ENCODE measurements at places on chromosomes 7 and 10.

DNA sequence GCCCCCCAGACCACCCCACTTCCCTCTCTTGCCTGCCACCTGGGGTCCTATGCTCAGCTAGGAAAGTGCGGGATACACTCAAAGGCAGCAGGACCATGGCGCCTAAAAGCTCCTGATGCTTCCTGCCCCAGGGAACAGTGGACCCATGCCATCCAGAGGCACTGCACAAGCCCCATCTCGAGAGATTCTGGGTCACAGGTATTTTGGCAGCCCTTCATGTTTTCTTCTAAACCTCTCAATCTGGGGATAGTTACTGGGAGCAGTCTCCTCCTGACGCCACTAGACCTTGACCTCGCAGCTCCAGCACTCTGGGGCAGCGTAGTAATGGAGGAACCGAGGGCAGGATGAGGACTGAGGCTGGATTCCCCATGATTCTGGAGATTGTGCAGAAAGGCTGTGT, 107.1 kb downstream of the GRK5 start:
- no peak for DNase-seq

DNA sequence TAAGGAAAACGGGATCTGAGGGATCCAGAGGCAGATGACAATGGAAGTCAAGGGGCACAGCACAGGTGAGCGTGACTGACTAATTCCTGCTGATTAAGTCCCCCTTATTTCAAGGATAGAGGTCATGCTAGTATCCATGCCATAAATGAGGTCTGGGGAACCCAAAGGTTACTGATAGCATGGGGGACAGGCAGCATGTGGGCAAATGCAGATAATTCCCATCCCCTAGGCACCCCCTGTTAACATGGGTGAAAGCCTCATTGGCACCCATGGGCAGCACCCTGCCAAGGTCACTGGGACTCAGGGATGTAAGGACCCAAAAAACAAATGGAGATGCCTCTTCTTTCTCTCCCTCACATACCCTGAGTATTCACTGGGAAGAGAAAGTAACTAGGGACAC, 139.7 kb downstream of the WDR11 start:
- DNase-seq: no peak

GRCh38 chr7:132904209-132904608, 177.7 kb downstream of the CHCHD3 start:
- no peak for DNase-seq

DNA sequence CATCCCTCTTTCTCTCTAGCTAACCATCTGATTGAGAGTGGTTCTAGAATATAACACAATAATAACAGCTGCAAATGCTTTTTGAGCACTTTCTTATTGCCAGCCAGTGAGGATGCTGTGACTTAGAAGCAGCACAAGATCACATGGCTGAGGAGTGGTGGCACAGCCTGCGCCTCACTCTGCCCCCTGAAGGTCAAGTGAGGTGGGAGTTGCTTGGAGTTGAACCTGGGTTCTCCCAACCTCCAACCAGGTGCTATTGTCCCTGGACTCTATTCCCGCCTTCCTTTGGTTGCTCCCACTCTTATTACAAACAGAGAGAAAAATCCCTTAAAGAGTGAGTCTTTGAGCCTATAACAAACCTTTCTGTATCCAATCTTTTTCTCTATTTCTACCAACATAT, 280.3 kb upstream of the PODXL start:
- DNase-seq: no peak

DNA sequence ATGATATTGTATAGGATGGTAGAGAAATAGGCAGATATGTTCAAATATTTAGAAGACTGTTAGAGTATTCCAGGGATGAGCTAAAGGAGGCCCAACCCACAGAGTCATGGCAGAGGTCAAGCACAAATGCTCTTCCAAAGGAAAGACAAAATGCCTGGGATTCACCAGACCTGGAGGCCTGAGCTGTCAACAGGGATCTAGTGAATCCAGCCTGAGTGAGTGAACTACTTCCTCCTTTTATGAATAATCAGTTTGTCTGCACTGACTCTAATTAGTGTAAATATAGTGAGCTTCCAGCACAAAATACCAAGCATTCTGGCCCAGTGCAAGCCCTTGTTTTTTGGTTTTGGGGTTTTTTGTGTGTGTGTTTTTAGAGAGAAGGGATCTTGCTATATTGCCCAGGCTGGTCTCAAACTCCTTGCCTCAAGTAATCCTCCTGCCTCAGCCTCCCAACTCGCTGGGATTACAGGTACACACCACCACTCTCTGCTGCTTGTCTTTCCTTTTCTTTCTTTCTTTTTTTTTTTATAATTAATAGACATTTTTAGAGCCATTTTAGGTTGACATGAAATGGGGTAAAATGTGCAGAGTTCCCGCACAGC, 244.4 kb downstream of the SKIDA1 start:
- DNase-seq: no peak

- no peak for DNase-seq
These were observed 106.2 kb downstream of the PLXDC2 start for GRCh38 chr10:19922236-19922963.

- DNase-seq: peak; percentile 93
These were observed at the start of gene GLCCI1 for GRCh38 chr7:7968544-7969305. Gene GLCCI1 (plus strand): TSS chr7:7968796. CDS start chr7:7969351, 555 bp downstream.

GRCh38 chr7:103379270-103379975, 32.0 kb downstream of the PSMC2 start:
- no peak for DNase-seq

- no peak for DNase-seq
These were observed 55.7 kb downstream of the PALD1 start for GRCh38 chr10:70534281-70534680.

- DNase-seq: no peak
These were observed 3.3 kb upstream of the PRSS2 start for GRCh38 chr7:142767451-142767850.

GRCh38 chr10:79116801-79117723, 48.3 kb downstream of the ZMIZ1 start:
- DNase-seq: no peak

GRCh38 chr7:39898867-39899266, 51.2 kb upstream of the CDK13 start:
- DNase-seq: no peak

DNA sequence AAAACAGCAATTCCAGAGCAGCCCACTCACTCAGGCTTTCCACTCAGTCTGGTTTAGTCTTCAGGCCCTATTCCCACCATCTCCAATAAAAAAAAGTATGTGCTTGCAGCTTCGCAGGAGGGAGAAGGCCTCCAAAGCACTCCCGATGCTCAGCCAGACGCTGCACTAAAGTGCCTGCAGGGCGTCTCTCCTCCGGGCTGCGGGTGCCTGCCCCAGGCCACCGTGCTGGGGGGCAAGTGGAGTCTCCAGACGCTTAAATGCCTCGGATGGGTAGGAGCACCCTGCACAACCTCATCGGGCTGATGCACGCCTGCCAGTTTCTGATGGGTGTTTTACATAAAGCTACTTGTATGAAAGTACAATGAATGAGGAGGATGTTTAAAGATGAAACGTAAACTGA, 31.3 kb upstream of the NCAPG2 start:
- DNase-seq: no peak

GRCh38 chr7:159034988-159035387, 109.7 kb downstream of the VIPR2 start:
- no peak for DNase-seq

- DNase-seq: no peak
These were observed 83.5 kb downstream of the MAPK8 start for GRCh38 chr10:48389846-48390557.

DNA sequence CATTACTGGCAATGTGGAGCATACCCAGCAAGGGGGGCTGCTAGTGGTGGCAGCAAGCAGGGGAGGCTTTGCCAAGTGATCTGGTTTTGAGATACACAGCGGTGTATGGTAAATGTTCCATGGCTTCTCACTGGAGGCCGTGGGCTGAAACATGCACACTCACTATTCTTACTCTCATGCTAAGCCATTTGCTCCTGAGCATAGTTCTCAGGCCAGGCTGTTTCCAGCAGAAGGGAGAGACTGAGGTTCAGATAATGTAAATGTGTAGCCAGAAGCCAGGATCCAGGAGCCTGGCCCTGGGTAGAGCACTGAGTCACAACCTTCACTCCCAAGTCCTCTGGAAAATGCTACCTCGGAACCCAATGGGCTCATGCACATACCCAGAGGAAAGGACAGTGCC, 757.9 kb downstream of the GRID1 start:
- DNase-seq: no peak

DNA sequence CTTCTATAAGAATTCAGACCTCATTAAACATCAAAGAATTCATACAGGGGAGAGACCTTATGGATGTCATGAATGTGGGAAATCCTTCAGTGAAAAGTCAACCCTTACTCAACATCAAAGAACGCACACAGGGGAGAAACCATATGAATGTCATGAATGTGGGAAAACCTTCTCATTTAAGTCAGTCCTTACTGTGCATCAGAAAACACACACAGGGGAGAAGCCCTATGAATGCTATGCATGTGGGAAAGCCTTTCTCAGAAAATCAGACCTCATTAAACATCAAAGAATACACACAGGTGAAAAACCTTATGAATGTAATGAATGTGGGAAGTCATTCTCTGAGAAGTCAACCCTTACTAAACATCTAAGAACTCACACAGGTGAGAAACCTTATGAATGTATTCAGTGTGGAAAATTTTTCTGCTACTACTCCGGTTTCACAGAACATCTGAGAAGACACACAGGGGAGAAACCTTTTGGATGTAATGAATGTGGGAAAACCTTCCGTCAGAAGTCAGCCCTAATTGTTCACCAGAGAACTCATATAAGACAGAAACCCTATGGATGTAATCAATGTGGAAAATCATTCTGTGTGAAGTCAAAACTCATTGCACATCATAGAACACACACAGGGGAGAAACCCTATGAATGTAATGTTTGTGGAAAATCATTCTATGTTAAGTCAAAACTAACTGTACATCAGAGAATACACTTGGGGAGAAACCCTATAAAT, 24.1 kb downstream of the ZNF37A start:
- DNase-seq: no peak

GRCh38 chr7:65325793-65326432, 47.7 kb upstream of the ZNF92 start:
- DNase-seq: no peak

- no peak for DNase-seq
These were observed 79.0 kb upstream of the EMX2 start for GRCh38 chr10:117463545-117463920.

GRCh38 chr10:73494877-73495225, 973 bp downstream of the PPP3CB start:
- DNase-seq: no peak

- no peak for DNase-seq
These were observed 69.2 kb downstream of the ARMC3 start for GRCh38 chr10:22997096-22997495.

DNA sequence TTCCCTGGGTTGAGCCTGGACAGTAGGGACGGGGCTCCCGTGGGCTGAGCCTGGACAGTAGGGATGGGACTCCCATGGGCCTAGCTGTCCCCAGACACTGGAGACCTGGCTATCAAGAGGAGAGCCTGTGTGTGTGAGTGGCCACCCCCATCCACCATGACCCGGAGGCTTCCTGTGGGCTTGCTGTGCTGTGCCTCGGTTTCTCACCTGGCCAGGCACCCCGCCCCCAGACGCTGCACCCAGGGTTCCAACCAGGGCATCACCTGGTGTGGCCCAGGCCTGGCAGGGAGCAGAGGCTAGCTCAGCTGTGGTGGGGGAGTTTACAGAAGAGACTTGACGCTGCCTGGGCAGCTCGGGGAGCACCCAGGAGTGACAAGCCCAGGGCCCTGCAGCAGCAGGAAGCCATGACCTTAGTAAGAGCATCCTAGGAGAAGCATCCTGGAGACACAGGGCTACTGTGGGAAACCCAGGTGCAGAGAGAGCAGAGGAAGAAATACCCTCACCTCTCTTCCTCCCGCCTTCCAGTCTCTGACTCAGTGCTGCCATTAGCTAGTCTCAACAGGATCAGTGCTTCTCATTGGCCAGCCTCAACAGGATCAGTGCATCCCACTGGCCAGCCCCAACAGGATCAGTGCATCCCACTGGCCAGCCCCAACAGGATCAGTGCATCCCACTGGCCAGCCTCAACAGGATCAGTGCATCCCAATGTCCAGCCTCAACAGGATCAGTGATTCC, 61.0 kb downstream of the PDGFA start:
- DNase-seq: no peak

DNA sequence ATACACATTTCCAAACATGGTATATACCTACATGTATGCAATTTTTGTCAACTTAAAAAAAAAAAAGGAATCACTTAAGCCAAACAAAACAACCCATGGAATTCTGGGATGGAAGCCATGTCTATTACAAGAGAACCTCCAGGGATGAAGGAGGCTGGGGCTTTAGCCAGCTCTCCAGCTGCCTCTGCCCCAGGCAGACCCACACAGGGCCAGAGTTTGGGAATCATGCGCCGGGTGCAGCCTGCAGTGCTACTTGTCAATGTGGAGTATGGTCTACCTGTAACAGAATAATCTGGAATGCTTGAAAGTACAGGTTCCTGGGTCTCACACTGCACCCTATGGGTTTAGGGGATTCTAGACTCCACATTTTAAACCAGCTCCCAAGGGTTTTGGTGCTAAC, 10.8 kb downstream of the ATP6V0E2 start:
- DNase-seq: no peak

DNA sequence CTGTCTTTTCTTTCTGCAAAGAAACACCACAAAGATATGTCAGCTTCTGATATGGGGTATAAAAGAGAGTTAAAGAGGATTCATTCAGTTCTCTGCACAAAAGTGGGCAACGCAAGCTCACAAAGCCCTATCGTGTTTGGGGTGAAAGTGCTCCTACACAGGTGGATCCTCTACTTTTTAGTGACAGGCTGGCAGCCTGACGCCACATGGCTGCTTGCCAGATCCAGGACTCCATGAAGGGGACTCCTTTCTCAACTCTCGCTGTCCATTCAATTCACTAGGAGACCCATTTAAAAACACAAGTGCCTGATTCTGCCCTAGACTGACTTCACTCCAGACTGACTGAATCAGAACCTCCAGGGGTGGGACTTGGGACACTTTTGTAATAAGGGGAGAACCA, 8.0 kb downstream of the PARP12 start:
- DNase-seq: no peak

DNA sequence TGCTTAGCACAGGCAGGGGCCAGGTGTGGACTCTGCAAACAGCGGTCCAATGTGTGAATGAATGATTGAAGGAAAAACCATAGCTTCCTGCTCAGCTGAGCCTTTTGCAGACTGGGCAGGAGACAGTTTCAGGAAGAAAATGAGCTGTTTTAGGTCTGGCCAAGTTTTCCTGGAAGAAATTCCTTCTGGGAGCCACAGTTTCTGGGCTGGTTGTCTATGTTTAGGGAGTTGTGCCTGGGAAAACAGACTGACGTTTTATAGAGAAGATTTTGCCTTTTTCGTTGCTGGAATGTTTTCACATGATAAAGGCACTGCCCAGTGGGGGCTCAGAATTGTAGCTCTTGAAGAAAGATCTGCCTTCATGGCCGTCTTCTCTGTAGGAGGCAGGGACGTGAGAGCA, 255.1 kb downstream of the CCSER2 start:
- no peak for DNase-seq

- DNase-seq: no peak
These were observed 276.2 kb downstream of the KCNMA1 start for GRCh38 chr10:77361426-77361825.

GRCh38 chr10:7388602-7389001, 22.2 kb downstream of the SFMBT2 start:
- no peak for DNase-seq

GRCh38 chr10:16586358-16587138, 64.9 kb upstream of the C1QL3 start:
- no peak for DNase-seq

GRCh38 chr10:127919418-127920271, 12.7 kb downstream of the PTPRE start:
- no peak for DNase-seq

Measured in stimulated activated CD4-positive, alpha-beta T cell treated with anti-CD3 and anti-CD28 coated beads, Interleukin-15, amount 100 ng/mL, for 48 hours (primary cell).